ENCODE measurements at places on chromosomes 1 and 21.

GRCh38 chr1:109162626-109163025, 48.7 kb downstream of the ELAPOR1 start:
- DNase-seq: no peak

- DNase-seq: no peak
Observed at GRCh38 chr1:34188418-34188817, 11.7 kb downstream of the C1orf94 start.

DNA sequence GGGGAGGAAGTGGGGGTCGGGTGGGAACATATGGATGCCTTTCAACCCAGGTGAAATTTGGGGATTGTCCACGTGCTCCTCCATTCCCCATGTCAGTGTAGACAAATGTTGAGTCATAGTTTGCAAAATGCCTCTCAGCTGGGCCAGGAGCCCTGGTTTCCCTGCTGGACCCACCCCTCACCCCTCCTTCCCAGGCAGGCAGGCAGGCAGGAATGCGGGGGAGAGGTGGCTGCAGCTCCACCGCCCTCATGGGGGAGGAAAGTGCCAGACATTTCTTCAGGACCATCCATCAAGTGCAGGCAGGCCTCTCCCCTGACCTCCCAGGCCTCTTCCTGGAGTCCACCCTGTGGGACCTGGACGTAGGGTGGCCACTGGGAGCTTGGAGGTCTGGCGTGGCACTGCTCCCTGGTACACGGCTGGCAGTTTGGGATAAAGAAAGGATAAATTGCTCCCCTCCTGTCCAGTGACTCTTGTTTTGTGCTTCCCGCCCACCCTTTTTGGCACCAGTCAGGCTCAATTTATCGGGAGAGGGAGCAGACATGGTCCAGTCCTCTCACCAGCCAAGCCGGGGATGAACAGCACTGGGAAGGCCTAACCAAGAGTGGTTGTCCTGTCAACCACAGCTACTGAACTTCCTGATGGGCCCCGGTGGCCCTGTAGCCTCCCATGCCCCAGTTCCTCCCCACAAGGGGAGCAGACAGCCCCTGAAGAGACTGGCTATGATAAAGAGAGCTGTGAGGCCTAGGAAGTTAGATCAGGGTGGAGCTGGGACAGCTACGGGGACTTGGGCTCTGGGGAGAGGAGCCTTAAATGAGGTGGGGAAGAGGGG, 18.9 kb downstream of the NPR1 start:
- DNase-seq: no peak

DNA sequence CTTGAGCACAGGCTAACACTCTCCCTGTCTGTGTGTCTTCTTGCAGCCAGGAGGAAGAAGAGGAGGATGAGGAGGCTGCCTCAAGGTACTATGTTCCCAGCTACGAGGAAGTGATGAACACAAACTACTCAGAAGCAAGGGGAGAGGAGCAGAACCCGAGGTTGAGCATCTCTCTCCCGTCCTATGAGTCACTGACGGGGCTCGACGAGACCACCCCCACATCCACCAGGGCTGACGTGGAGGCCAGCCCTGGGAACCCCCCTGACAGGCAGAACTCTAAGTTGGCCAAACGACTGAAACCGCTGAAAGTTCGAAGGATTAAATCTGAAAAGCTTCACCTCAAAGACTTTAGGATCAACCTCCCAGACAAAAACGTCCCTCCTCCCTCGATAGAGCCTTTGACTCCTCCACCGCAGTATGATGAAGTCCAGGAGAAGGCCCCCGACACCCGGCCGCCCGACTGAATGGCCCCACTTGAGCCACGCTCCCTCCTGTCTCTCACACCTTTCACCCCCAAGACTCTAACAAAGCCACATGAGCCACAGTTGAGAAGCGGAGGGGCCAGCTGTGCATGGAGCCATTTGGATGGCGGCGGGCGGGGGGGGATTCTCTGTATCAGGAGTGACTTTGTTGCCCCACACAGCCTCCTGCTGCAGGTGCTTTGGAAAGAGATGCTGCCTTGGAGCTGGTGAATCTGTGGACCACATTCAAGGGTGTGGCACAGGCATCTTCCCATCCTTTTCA, 27.6 kb upstream of the FHAD1 start:
- no peak for DNase-seq
